Hepatocyte (in vitro differentiated cells): ENCODE measurements at places on chromosomes 16 and 17.

GRCh38 chr17:40355804-40356758 is 8.5 kb downstream of the GJD3 start:
- no peak for DNase-seq

DNA sequence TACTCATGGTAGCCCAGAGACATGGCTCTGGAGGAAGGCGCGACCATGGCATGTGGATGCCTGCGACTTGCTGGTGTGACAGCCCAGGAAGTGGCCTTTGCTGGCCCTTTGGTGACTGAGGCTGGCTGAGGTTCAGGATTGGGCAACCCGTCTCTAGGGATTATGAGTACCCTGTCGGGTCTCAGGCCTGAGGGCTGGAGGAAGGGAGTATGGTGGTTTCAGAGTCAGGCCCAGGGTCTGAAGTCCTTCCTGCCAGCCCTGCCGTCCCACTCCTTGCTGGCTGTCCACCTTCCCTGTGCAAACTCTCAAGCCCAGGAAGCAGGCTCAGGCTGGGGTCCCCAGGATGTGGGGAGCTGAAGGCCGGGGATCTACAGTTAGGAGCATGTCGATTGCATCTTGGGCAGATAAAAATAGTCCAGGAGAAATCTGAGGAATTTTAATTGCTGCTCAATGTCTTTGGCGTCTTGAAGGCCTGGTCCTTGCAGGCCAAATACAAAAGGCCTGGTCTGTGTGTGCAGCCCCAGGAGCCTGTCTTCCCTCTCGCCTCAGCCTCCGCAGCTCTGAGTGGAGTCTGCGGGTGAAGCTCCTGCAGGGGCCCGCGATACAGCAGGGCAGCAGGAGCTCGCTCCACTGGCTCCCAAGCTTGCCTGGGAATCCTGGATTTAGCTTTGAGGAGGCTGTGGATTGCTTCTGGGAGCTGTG is 52.5 kb downstream of the NKD1 start:
- no peak for DNase-seq

DNA sequence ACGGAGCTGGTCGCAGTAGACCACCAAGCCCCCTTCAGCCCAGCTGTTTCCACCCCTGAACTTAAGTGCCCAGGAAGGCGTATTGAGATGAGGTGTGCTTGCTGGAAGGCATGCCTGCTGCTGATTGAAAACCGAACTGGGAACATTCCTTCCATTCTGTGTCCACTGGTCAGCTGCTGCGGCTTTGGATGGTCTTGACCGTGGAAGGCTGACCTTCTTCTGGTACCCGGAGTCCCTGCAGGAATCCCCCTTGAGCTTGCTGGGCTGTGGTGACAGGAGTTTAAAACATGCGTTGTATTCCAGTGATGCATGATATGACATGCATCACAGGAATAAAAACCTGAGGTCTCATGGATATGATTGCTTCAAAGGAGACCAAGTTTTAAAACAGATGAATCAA is 31.4 kb downstream of the IL4R start:
- DNase-seq, result no peak

DNA sequence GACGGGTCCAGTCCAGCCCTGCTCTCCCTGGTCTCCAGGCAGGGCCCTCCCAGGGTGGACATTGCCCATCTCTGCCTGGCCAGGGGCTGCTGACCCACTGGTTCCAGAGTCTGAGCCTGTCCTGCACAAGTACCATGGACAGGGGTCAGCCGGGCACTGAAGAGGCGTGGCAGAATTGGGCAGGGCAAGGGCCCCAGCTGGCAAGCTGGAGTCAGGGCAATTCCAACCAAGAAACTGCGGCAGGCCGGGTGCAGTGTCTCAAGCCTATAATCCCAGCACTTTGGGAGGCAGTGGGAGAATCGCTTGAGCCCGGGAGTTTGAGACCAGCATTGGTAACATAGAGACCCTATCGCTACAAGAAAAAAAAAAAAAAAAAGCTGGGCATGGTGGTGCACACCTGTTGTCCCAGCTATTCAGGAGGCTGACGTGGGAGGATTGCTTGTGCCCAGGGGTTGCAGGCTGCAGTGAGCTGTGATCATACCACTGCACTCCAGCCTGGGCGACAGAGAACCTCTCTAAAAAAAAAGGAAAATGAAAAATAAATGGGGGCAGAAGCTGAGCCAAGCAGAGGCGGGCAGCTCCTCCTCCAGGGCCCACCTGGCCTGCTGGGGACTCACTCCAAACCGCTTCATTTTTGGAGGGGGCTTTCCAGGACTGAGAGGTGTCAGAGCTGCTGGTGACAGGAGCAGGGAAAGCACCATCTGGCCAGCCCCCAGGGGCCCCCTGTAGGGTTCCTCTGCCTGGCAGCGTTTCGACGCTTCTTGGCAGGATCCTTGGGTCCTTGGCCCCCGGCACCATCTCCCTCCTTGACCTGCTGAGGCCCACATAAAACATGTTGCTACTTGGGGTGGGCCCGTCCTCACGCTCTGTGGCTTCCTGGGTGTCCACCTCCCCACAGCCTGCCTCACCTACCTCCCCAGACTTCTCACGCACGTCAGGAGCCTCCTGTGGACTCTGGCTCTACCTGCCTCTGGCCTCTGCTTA is 2.9 kb upstream of the MAFG start:
- no peak for DNase-seq

- no peak for DNase-seq
These were observed 46.3 kb downstream of the DYNLRB2 start for GRCh38 chr16:80587071-80587470.

- DNase-seq, result no peak
These were observed 21.1 kb downstream of the STH start for GRCh38 chr17:46020023-46020761.

GRCh38 chr16:69399361-69399760 is 13.6 kb upstream of the TERF2 start:
- no peak for DNase-seq
